ENCODE measurements at places on chromosomes 3 and 15. TPM values are rescaled to one million over a fixed set of nuclear protein-coding genes. Genes with fewer than 3 reads are reported as not detected.
A peak's percentile ranks its signal among the peaks of the same experiment; 100 is the strongest.

DNA sequence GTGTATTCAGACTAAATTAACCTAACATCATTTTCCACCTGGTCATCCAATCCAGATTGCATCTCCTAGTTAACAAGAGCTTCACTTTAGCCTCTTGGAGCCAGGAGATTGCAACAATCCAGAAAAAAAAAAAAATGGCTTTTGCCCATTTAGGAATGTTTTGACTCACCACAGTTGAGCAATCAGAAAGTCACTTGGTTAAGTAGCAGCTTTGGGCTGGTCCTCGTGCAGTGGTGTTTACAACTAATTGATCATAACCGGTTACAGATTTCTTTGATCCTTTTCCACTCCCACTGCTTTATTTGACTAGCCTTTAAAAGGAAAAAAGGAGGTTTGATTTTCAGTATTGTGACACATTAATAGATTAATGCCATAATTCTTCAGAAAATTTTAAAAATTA is 688.8 kb upstream of the CCDC54 start:
- DNase-seq = no peak

GRCh38 chr3:39531066-39531465 is 63.6 kb downstream of the MOBP start:
- no peak for DNase-seq

DNA sequence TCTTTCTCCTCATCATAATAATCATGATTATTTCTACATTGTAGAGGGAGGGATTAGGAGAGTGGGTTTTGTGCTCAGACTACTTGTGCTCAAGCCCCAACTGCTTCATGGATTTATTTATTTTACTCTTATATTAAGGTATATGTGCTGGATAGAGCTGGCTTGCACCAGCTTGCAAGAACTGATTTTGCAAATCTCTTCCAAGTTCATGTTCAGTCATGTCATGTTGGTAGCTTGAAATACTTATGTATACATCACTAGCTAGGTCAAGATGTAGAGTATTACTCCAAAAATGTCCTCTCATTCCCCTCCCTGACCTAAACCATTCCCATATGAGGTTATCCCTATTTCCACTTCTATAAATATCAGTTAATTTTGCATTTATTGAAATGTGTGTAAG is 293.9 kb upstream of the RBMS3 start:
- no peak for DNase-seq

DNA sequence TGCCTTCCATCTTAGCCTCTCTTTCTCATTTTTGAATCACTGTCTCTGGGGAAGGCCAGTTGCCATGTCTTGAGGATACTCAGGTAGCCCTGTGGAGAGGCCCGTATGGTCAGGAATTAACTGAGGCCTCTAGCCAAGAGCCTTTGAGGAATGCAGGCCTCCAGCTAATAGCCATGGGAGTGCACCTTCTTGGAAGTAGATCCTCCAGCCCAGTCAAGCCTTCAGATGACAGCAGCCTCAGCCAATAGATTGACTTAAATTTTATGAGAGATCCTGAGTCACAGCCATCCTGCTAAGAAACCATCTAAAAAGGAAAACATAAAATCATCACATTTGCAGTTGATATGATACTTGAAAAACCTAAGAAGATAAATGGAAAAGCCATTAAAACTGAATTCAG is 112.5 kb upstream of the BNIP2 start:
- no peak for DNase-seq

DNA sequence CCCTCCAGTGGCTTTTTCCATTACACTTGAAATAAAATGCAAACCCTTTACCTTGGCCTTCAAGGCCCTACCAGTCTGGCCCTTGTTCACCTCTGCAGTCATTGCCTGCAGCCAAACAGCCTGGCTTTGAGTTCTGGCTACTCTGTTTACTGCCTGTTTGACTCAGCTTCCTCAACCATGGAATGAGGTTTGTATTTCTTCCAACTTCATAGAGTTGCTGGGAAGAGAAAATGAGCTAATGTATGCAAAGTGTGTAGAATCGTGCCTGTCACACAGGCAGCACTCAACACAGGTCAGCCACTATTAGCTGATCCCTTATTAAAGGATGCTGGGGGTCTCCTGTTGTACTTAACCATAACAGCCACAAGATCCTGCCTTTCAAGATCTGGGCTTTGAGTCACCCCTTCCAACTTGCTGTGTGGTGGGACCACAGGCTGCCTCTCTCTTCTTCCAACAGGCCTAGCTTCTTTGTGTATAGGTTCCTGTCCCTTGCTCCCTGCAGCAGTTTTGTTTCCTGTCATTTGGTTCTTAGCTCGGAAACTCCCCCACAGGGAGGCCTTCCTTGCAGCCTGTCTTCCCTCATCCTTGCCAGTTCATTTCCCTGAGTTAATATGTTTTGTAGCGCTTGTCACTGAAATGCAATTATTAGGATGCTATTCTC is 6.4 kb downstream of the MED12L start:
- no peak for DNase-seq

- DNase-seq = no peak
Observed at GRCh38 chr3:162391301-162391700, 894.7 kb downstream of the OTOL1 start.

DNA sequence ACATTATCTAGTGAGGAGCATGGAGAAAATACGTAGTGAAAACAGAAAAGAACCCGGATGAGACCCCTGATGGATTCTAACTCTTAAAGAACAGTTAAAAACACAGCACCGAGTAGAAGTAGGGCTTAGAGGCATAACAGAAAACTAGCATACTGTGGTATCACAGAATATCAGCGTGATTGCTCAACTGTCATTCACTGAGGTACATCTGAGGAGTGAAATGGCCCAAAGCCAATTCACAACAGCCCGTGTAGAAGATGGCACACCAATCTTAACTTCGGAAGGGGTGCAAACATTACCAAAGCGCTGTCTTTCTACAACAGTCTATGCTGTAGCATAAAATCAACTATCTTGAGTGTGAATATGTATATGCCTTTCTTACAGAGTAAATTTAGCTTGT is 1.8 kb downstream of the CLASP2 start:
- no peak for DNase-seq

GRCh38 chr3:136237961-136238649 is 12.0 kb upstream of the PCCB start:
- DNase-seq = no peak

GRCh38 chr3:111761309-111761795 is 97.7 kb upstream of the PHLDB2 start:
- DNase-seq = peak; percentile 54

DNA sequence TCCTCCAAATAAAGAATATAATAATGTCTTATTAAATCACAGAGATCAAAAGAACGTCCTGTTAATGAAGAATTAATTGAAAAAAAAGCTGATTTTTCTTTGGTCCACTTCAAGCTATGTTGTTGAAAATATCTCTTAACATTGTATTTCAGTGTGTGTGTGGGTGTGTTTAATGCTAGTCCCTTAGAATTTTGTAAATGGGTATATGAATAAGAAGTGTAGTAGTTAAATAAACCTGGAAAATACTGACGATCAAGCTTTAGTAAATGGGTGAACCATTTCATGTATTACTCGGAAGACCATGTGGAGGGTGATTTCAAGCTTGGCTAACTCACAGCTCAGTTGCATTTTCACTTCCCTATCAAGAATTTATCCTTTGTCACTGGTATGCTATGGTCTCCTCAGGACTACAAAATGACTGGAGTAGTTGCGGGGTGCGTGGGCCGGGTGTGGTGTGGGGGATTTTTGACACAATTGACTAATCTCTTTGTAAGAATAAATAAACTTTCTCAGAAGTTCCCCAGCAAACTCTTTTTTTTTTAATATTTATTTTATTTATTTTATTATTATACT is 586.4 kb downstream of the GRM7 start:
- no peak for DNase-seq

GRCh38 chr3:148500881-148501280 is 196.8 kb upstream of the AGTR1 start:
- no peak for DNase-seq

DNA sequence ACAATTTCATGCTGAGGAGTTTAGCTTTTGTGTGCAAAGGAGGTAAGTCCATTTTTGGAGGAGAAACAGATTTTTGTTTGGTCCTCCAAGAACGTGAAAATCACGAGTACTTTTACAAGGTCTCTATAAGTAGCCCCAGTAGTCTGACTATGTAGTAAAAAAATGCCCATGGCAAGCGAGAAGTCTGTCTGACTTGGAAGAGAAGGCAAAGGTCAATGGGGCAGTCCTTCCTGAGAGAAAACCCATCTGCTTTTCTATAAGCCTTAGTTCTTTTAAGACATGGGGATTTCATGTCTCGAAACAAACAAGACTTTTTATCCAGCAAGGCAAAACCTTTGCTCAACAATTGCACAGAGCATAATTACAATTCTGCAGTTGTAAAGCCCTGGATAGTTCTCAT is 183.2 kb downstream of the GAP43 start:
- DNase-seq = no peak

GRCh38 chr15:25717457-25718168 is 145.5 kb downstream of the ATP10A start:
- DNase-seq = no peak

DNA sequence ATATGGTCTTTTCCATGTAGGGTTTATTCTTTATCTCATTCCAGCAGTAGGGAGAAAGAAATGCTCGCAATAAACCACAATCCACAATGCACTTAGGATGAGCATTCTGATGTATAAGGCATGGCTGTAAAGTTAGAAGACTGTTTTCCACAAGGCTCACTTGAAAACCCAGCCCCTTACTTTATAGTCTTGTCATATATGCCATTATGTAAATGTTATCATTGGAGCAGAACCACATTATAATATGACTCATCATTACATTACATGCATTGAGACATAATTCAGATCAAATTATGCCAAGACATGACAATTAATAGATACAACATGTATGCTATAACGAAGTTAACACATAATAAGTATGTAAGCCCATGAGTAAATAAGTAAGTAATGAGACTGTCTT is 348.1 kb downstream of the LSAMP start:
- DNase-seq = no peak

DNA sequence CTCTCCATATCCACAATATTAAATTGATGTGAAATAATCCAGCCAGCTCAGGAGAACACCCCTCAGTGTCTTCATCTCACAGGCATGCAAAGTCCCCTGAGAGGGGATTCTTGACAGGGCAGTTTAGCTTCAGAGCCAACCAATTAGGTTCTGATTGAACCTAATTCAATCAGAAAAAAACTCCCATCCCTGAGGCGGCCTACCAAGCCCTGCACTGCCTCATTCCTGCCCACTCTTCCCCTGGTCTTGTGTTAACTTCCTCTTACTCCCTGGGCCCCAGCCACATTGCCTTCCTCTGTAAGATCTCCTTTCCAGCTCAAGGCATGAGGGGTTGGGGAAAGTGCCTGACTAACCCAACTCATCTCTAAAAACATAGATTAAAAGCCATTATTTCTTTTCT is 46.1 kb downstream of the FRMD4B start:
- DNase-seq = no peak

- DNase-seq = no peak
Observed at GRCh38 chr15:70064441-70064840, 33.3 kb downstream of the TLE3 start.

DNA sequence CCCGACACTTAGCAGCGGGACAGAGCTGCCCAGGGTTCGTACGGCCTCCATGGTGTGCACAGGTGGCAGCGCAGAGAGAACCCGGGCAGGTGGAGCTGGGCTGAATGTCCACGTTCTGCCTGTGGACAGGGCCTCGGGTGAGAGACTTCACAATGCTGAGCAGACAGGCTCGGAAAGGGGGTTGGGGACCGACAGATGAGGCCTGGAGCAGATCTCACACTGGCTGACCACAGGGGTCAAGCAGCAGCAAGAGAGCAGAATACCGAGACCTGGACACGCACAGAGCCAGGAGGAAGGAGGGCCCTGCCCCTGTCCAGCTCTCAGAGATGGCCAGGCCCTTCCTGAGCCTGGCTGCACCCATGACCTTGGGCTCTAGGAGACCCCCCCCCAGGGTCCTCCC is 83.0 kb downstream of the VGLL4 start:
- no peak for DNase-seq

- no peak for DNase-seq
Observed at GRCh38 chr3:190362258-190362657, 25.7 kb upstream of the CLDN16 start.

DNA sequence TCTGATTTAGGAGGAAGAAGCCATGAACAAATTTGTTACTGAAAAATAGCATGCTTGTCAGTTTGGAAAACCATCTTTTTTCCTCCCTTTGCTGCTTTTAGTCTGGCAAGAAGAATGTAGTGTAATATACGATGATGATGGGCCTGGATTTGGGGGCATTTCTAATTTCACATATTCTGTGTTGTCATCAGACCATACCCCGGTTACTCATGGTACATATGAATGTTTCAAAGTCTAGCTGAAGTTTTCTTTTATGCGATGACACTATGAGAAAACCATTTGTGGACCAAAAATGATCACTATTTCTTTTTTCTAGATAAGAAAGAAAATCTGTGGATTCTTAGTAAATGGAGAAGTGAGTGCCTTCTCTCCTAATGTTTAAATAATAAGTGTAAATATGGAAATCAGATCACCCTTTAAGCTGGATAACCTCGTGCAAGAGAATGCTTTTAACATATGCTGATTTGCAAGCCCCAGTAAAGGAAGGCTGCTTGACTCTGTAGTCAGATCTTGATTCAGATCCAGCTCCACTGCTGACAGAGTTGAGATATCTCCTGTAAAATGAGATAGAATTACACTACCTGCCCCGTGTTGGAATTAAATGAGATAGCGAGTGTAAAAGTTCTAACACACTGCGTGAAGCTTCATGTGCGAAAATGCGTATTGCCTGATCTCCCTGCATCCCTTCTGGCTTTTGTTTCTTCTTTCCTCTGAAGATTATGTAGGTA is 3.0 kb downstream of the MEF2A start:
- no peak for DNase-seq

GRCh38 chr15:58222679-58223078 is 84.5 kb downstream of the AQP9 start:
- DNase-seq = no peak

- no peak for DNase-seq
Observed at GRCh38 chr3:126557415-126557745, 1.4 kb downstream of the C3orf22 start.

DNA sequence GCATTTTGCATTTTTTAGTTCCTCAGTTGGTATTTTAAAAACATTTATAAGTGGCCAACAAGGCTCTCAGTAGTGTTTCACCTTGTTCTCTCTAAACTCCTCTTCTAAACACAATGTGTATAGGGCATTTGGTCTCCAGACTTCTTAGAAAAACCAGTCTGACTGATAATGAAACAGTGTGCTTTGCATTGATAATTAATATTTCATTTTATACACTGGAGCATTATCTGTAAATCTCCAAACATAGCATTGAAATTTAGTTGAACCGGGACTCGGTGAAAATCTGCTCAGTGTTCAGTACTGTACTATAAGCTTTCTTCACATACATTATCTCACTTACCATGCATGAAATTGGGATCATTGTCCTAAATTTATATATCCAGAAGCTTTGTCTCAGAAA is 53.6 kb downstream of the SETD5 start:
- no peak for DNase-seq

- DNase-seq = no peak
Observed at GRCh38 chr15:74995779-74996765, 709 bp downstream of the SCAMP5 start.

The CCR9 gene
- not detected for total RNA-seq

The GABRA5 gene
- total RNA-seq = not detected

The SYNPR gene
- not detected for total RNA-seq

The SETD5 gene
- total RNA-seq = 133 TPM

The DNAH12 gene
- total RNA-seq = not detected

The IL17RE gene
- total RNA-seq = 0.24 TPM

The LDHAL6B gene
- total RNA-seq = not detected

The TMOD3 gene
- 52.8 TPM for total RNA-seq

The GRIP2 gene
- not detected for total RNA-seq

The ACSBG1 gene
- total RNA-seq = not detected

The FBXL22 gene
- total RNA-seq = 0.43 TPM

The FES gene
- total RNA-seq = 22.6 TPM

The CD200R1 gene
- total RNA-seq = 1.1 TPM

The TCTA gene
- 9.5 TPM for total RNA-seq

The P2RY13 gene
- total RNA-seq = not detected

The CACNA2D2 gene
- 0.89 TPM for total RNA-seq

Measured in activated naive CD4-positive, alpha-beta T cell treated with anti-CD3 and anti-CD28 coated beads for 36 hours (primary cell).